ENCODE measurements at places on chromosomes 5 and 9.
A peak's percentile ranks its signal among the peaks of the same experiment; 100 is the strongest.

- no peak for DNase-seq
Observed at GRCh38 chr5:167702014-167702413, 589.4 kb upstream of the WWC1 start.

- DNase-seq = no peak
Observed at GRCh38 chr9:77779010-77779409, 130.9 kb upstream of the GNA14 start.

DNA sequence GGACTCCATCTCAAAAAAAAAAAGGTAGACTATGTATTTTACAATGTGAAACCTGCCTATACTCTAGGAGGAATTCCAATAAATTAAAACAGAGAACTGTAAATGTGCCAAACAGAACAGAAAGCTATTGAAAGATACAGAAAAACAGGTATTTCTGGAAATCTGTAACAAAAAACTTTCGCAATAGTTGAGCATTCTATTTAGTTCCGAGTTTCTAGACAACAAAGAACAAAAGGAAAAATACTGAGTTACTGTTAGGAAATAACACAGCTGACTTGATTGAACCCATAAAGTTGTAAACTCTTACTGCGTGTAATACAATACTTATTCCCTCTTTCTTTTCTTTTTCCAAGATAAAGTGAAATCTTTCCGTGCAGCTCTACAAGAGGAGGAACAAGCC, 18.6 kb downstream of the DIMT1 start:
- DNase-seq = no peak

DNA sequence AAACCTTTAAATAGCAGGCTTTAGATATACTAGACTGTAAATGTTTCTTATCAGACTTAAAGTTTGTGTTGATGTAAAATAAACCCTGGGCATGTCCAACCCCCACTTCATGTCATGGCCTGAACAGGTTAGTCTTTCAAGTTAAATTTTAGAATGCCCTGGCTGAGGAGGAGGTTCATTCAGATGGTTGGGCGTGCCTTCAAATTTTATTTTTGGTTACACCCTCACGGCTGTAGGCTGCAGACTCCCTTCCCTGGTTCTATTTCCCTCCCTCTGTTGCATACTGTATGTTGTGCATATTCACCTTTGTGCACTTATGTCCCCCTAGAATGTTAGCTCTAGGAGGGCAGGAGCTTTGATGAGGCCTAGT, 5.3 kb upstream of the BICD2 start:
- DNase-seq = no peak

DNA sequence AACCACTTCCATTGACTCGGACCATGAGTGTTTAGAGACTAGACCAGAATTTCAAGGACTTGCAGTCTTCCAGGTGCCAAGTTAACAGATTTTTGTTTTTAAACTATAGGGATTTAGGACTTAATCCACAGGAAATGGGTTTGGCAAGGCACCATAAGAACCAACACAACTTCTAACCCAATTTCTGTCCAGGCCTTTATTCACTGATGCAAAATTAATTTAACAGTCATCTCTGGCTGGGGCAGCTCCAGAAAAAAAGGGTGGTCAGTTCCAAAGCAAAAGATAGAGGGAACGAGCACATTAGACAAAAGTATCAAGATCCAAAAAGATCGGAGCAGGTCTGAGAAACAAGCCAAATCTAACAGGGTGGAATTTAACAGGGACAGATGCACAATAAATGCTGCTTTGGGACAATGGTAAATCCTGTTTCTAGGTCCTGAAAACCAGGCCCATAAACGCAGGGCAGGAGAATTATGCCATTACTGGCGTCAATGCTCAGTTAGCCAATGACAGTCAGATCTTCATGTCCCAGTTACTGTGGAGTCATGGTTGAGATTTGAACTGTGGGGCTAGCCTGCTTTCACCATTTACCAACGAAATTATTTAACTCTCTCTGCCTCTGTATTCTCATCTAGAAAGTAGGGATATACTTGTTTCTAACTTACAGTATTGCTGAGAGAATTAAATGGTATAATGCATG, 590.8 kb upstream of the BRINP1 start:
- DNase-seq = no peak

DNA sequence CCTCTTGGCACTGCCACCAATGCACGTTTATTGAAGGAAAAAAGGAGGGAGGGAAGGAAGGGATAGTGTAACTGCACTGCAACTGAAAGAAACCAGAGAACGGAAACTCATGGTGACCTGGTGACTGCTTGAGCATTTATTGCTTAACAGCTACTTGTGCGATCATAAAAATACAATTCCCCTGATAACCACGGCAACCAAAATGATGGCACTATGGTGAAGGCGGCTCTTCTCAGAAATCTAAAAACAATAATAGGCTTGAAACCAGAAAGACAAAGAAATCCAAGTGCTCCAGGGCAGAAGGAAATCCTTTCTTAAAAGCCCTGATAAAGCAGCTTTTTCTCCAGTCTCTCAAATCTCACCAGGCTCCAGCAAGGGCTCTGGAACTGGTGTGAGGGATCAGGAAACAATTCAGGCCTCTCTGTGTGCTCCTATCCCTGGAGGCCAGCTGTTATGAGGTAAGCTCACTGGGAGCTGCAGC, 1.9 kb downstream of the FBXO10 start:
- DNase-seq = no peak

GRCh38 chr5:136251502-136252169, 58.7 kb upstream of the SMIM32 start:
- DNase-seq = no peak

- DNase-seq = no peak
Observed at GRCh38 chr5:152801886-152802285, 396.8 kb upstream of the NMUR2 start.

DNA sequence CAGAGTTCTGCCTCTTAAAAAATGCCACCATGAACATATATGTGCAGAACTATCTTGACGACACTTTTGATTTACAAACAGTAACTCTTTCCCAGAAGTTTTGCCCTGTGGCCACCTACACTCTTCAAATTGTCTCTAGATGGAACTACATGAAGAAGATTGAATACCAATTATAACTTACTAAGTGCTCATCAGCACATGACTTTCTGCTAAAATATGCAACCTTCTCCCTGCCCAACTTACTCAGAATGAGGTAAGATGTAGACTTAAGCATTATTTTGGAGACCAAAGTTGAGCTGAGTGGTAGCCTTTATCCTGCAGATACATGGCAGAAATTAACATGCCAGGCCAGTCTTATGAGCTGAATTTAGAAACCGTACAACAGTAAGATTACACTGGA, 105.4 kb downstream of the SEMA5A start:
- DNase-seq = no peak

- no peak for DNase-seq
Observed at GRCh38 chr9:35635730-35636129, 15.0 kb downstream of the SIT1 start.

GRCh38 chr5:140221697-140222223, 46.8 kb downstream of the CYSTM1 start:
- DNase-seq = peak; percentile 62

DNA sequence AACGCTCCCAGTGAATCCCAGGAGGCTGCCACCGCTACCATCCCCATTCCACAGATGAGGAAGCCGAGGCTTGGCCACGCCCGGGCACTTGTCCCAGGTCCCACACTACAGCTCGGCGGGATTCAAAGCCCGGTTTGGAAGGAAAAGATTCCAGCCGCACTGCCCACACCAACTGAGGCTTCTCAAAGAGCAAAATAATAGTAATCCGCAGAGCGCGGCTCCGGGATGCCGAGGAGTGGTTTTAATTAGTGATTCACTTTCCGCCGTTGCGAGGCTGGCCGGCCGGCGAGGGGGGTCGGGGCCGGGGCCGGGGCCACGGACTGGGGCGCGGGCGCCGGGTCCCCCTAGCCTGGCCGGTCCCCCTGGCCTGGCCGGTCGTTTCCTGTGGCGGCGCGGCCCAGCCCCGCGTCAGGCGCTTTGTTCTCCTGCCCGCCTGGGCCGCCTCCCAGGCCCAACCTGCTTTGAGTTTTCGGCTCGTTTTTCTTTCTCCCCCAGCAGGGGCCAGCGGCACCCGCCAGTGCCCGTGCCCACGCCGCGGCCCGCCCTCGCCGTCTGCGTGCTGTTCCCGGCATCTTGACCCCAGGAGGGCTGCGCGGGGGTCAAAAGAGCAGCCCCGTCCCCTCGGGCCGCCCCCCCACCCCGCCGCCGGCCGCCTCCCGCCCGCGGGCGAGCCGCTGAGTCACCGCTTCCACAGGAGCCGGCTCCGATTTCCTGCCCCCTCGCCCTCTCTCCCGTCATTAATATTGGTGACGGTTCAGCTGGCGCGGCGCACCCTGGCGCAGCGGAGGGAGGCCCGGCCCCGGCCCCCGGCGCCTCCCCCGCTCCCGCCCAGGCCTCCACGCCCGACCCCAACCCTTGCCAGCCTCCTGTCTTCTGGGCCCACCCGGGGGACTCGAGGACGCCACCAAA, 31.2 kb downstream of the FGF18 start:
- DNase-seq = peak; percentile 56

DNA sequence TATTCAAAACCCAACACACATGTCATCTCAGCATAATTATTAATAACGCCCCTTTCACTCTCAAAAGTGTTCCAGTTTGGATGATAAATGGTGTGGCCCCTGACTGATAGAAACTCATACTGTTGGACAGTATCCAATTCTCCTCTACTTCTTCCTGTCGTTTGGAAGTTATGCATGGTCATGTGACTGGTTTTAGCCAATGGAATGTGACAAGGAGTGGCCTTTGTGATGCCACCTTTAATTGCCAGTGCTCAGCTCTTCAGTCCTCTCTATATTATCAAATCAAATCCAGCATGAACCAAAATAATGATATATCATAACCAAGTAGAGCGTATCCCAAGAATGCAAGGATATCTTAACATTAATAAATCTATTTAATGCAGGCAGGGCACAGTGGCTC, 117.8 kb upstream of the SPIN1 start:
- no peak for DNase-seq

DNA sequence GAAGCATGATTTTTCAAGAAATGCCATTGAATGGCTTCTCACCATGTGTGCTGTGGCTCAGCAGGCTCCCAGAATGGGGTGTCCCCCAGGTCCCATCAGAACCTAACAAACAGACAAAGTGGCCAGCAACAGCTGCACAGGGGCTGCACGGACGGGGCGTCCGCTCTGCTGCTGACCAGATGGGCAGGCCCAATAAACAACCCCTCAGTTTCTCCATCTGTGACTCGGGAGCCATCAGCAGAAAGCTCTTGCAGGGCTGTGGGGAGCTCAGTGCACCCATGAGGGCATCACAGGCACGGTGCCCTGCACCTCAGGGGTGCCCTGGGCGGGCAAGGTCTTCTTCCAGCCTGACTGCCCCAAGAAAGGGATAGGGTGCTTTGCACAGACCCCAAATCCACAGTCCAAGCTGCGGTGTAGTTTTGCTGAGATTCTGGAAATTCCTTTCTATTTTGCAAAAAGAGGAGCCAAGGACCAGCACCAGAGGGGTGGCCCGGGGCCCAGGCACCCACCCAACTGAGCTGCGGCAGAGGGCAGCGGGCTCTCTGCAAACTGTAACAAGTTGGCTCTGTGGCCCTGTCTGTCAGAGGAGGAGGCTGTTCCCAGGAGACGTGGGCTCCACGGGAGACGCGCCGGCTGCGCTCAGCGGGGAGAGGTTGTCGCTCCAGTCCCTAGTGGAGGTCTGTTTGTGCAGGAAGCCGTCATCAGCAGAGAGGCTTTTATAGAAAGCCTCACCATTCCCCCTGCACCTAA, 138.7 kb upstream of the PPP1R26 start:
- no peak for DNase-seq

DNA sequence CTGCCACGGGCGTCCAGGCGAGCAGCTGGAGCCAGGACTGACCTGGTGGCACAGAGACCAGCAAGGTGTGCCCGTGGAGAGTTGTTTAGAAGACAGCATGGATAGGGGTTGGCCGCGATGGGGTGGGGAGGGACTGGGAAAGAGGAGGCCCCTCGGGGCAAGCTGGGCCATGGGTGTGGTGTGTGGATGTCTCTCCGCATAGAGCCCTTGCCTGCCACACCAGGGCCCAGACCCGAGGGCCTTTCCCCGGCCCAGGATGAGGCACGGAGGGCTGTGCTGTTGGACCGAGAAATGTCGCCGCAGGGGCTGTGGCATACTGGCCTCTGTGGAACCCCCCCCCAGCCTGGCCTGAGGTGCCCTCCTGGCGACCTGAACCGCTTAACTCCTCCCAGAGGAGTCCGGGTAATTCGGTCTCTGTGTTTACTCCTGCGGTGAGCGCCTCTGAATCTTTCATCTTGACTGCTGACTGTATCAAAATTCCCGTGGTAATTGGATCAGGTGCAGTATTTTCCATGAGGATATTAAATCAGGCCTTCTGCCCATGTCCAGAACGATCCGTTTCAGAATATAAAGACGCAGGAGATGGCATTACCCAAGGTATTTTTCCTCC, 22.5 kb upstream of the LAMC3 start:
- DNase-seq = no peak

DNA sequence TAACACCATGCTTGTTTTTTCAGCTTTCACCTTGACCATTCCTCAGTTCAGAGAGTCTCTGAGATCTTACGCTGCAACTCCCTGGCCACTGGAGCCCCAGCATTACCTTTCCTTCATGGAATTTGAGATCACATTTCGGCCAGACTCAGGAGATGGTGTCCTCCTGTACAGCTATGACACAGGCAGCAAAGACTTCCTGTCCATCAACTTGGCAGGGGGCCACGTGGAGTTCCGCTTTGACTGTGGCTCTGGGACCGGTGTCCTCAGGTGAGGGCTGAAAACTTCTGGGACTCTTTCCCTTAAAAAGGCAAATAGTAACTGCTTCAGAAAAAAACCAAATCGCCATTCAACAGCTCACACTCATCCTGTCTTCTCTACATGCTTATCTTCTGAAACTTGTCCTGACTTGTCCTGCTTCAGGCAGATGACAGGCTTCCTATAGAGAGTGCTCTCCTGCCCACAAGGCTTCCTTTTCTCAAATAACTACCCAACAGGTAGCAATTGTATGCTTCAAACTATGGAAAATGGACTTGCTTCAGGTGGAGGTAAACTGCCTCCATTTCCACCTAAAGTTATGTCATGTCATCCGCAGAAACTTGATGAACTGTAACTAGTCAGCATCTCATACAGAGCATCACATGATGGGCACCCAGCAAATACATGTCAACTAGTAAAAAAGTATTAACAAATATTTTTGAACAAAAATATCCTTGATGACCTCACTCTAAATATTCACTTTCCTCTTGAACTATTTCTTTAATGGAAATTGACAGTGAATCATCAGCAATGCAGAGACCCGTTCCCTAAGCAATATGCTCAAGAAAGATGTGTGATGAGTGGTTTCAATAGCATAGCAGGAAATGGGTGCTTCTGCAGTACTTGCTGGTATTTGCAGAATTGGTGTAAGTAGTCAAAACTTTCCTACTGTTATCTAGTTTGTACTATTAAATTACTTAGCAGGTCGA, 129.2 kb downstream of the LIFR start:
- DNase-seq = no peak

- no peak for DNase-seq
Observed at GRCh38 chr5:95424016-95424415, 32.9 kb downstream of the FAM81B start.

- no peak for DNase-seq
Observed at GRCh38 chr9:126503333-126504085, 110.2 kb upstream of the LMX1B start.

- no peak for DNase-seq
Observed at GRCh38 chr5:175353926-175354325, 90.1 kb downstream of the DRD1 start.

- DNase-seq = no peak
Observed at GRCh38 chr5:138054847-138055558, 22.1 kb upstream of the FAM13B start.

GRCh38 chr5:154487541-154487940, 9.5 kb upstream of the HAND1 start:
- DNase-seq = no peak

- no peak for DNase-seq
Observed at GRCh38 chr5:100832252-100833230, 70.5 kb downstream of the ST8SIA4 start.

- no peak for DNase-seq
Observed at GRCh38 chr5:144335561-144335960, 164.9 kb downstream of the KCTD16 start.
